NCI-H2081 treated with DMSO at 0.1 percent for 48 hours (cell line): ENCODE measurements at places on chromosomes 1 and 21.

- no peak for DNase-seq
Measured at GRCh38 chr1:193705554-193705981, 519.2 kb upstream of the B3GALT2 start.

DNA sequence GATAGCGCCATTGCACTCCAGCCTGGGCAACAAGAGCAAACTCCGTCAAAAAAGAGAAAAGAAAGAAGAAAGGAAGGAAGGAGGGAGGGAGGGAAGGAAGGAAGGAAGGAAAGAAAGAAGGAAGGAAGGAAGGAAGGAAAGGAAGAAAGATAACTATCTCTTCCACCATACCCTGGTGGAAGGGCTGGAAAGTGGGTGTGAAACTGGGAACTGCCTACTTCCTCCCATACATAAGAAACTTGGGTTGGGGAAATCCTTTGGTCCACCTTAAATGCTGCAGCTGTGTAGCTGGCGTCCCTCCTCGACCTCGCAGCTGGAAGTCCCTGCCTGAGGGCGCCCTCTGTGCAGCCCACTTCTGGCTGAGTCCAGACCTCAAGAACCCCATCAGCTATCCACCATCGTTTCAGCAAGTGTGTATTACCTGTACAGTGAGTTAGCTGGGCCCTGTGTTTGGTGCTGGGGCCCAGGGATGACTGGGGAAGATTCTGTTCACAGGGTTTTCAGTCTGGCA, 4.6 kb upstream of the FAM167B start:
- no peak for DNase-seq

DNA sequence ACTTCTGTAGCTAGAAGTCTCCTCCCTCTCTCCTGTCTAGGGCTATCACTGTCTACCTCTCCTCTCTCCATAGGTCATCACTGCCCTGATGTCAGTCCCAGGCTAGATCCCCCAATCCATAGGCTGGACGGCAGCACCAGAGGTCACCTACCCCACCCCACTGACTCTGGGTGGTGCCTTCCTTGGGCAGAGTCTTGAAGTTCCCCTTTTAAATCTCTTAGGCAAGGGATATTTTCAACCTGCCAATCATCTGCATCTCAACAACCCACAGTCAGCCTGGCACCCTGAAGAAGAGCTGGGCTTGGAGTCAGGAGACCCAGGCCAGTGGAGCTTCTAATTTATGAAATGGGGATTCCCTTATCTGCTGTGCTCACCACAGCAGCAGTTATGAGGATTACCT, 13.2 kb downstream of the MYBPH start:
- DNase-seq, result no peak

- no peak for DNase-seq
Measured at GRCh38 chr1:109025694-109026093, 16.2 kb downstream of the WDR47 start.

- no peak for DNase-seq
Measured at GRCh38 chr1:168110896-168111545, 25.7 kb downstream of the GPR161 start.

DNA sequence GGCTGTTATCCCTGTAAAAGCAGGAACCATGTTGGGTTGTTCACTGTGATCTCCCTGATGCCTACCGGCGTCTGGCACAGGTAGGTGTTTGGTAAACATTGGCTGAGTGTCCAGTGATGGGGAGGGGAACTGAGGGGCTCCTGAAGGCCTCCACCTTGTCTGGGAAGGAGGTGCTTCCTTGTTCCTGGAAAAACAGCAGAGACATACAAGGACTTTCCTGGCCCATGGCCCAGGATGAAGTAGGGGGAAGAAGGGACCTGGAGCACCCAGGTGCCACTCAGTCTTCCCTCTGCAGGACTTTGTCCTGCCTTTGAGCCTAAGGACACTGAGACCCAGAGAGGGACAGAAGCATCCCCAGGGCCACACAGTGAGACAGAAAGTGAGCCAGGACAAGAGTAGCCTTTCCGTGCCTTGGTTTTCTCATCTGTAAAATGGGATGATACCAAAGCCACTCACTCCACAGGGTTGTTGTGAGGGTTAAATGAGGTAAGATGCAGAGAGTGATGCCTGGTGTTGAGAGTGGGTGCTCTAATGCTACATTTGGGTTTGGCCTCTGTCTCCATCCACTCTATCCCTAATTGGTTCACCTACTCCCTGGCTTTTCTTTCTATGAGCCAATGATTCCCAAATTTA, 6.1 kb upstream of the HEYL start:
- DNase-seq, result no peak

- DNase-seq, result no peak
Measured at GRCh38 chr1:18232052-18232451, 124.5 kb downstream of the IGSF21 start.

DNA sequence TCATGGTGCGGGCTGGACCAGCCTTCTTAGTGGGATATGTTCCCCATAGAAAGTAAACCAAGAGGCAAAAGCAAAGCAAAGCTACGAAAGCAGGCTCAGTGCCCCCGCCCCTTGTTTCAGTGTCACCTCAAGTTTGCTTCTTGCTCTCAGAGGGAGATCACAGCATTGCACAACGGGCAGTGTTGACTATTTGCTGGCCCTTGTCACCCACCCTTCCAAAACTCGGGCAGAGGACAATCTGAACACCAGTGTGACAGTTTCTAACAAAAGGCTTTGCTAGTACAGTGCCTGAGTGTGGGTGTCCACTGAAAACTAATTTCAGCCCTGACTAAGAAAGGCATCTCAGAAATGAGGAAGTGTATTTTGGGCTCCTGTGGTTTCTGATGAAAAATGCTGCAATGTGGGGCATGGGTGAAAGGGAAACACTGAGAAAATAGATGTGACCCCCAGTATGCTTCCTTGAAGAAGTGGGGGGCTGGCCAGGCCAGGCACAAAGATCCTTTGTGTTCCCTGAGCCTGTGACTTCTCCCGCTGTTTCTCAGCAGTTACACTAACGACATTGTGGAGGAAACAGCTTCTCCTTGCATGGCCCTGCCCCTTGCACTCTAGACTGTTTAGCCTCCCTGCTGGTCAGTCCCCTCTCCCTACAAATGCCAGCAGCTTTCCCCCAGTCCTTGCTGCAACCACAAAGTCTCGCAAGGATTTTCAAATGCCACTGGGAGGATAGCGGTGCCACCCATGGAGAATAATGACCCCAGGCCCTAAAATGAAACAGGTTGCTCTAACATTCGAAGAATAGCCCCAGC, 33.3 kb upstream of the KCNE1 start:
- no peak for DNase-seq

DNA sequence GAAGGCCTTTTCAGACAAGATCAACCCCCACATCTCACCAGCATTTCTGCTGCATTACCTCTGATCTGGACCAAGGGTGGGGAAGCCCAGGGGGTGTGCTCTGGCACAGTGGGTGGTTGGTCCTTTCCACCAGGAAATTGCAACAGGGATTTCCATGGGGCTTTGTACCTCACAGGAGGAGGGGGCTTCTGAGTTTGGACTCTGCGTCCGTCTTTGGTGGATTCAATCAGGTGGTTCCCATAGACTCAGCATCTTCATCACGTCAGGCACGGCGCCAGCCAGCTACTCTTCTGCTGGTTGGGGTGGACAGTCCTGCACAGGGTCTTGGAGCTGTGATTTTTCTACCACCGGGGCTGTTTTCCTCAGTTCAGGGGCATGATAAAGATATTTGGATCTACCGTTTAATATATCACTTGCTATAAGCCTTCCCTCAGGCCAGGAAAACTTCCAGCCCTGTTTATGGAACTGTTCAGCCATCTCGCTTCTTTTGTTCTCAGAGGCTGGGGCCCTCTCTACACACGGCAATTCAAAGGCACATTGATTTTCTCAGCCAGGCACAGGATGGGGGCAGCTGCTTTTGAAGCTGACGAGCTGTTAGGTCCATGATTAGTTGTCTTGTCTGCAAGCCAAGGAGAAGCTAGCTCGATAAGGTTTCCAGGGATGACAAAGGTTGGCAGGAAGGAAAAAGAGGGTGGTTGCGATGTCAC, 467.3 kb downstream of the CAMTA1 start:
- DNase-seq, result no peak

- DNase-seq, result no peak
Measured at GRCh38 chr1:202697038-202697437, 13.2 kb downstream of the SYT2 start.

GRCh38 chr1:116345843-116346242, 27.2 kb upstream of the ATP1A1 start:
- DNase-seq, result no peak

GRCh38 chr1:192852001-192852947, 43.4 kb downstream of the RGS2 start:
- peak; percentile 89 for DNase-seq

DNA sequence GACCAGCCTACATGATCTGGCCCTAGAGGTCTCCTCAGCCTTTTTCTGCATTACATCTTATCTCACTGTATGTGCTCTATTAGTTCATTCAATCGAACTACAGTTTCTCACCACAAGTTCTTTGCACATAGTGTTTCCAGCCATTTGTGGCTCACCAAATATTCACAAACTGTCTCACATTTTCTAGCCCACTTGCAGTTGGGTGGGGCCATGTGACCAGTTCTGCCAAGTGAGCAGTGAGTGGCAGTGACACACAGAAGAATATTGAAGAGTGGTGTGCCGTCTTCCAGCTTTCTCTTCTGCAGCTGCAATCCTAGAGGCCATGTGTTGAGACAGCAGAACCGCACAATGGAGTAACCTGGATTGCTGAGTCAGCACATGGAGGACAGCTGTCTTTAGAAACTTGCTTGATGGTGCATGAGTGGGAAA, 103.2 kb upstream of the ZNF644 start:
- no peak for DNase-seq

DNA sequence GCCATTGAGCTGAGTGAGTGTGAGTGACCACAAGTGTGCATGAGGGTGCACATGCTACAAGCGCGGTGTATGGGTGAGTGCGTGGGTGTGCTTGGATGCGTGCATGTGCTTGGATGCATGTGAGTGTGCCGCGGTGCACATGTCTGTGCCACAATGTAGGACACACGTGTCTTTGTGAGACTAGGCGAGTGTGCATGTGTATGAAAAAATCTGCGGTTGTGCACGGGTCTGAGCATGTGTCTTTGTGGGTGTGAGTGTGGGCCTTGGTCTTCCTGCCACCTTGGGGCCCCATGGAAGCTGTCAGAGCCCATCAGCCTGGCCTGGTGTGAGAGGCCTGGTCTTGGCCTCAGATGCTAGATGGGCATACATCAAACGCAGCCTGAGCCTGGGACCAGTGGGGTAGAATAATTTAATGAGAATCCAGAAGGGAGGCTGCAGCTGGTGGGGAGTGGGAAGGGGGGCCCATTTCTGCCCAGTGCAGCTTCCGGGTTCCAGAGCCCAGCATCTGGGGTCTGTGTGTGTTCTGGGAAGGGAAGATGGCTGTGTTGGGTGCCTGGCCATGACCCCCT, 103.9 kb upstream of the SLC2A1 start:
- no peak for DNase-seq

DNA sequence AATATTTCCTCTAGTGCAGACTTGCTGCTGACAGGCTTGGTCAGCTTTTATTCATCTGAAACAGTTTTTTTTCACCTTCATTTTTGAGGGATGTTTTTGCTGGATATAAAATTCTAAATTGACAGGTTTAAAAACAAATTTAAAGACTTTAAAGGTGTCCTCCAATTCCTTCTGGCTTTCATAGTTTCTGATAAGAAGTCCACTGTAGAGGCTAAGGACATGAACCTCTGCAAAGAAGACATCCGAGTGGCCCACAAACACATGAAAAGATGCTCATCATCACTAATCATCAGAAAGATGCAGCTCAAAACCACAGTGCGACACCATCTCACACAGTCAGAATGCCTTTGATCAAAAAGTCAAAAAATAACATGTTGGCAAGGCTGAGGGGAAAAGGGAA, 42.0 kb upstream of the DYRK1A start:
- DNase-seq, result no peak

GRCh38 chr1:93814795-93815340, 64.1 kb downstream of the DNTTIP2 start:
- DNase-seq, result no peak

GRCh38 chr1:227299688-227300087, 18.6 kb downstream of the CDC42BPA start:
- no peak for DNase-seq

- DNase-seq, result no peak
Measured at GRCh38 chr1:155326020-155326526, 5.4 kb downstream of the RUSC1 start.

GRCh38 chr1:32894019-32894600, 7.1 kb downstream of the TMEM54 start:
- DNase-seq, result no peak

DNA sequence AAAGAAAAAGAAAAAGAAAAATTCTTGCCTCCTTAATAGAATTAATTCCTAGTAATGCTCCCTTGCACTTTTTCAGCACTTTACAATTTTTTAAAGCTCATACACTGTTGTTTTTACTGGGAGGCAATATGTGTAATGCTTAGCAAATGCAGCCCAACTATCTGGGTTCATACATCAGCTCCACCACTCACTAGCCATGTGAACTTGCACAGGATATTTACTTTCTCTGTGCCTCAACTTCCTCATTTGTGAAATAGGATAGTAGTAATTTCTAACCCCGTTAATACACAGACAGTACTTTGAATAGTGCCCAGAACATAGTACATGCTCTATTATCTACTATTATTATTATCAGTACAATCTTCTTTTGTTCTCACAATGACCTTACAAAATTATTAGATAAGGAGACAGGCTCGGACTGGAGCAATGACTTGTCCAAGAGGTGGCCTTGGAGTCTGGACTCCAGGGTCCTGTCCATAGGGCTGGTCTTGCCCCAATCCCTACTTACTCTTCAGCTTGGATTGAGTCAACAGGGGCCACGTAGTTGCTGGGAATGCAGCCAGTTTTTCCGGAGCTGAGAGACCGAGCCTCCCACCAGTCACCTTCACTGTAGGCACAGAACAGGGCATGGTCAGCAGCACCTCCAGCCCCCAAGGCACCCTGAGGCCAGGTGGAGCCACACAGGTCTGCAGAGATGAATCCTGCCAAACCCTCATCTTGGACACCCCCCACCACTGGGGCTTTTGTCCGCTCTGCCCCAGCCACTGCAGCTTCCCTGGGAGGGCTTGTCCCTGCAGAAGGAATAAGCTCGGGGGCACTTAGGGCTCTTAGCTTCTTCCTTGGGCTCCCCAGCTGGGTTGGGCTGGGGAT, 13.7 kb downstream of the FGR start:
- DNase-seq, result no peak

DNA sequence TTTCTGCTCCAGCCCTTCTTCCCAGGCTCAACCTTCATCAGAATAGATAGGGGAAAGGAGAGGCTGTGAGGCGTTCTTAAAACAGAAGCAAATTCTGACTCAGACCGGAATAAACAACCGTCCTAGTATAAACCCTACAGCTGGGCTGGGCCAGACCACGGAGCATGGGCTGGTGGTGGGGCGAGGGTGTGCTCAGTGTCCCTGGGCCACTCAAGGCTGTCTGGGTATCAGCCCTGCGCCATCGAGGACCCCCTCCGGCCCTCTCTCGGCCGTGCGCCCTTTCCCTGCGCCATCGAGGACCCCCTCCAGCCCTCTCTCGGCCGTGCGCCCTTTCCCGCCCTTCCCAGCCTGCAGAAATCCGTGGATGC, 36.0 kb downstream of the CAPN2 start:
- no peak for DNase-seq

- no peak for DNase-seq
Measured at GRCh38 chr1:117017648-117018047, 16.1 kb downstream of the CD101 start.

GRCh38 chr1:154548028-154548427, 10.4 kb downstream of the UBE2Q1 start:
- no peak for DNase-seq

- DNase-seq, result no peak
Measured at GRCh38 chr21:38402291-38402690, 96.0 kb downstream of the ERG start.

- DNase-seq, result no peak
Measured at GRCh38 chr1:208288495-208288894, 44.3 kb upstream of the PLXNA2 start.
